ENCODE measurements at places on chromosomes 7 and 10.

GRCh38 chr10:28730031-28730778 is 52.9 kb downstream of the BAMBI start:
- no peak for DNase-seq

GRCh38 chr7:94391726-94392392 is 2.8 kb upstream of the COL1A2 start:
- DNase-seq = no peak

DNA sequence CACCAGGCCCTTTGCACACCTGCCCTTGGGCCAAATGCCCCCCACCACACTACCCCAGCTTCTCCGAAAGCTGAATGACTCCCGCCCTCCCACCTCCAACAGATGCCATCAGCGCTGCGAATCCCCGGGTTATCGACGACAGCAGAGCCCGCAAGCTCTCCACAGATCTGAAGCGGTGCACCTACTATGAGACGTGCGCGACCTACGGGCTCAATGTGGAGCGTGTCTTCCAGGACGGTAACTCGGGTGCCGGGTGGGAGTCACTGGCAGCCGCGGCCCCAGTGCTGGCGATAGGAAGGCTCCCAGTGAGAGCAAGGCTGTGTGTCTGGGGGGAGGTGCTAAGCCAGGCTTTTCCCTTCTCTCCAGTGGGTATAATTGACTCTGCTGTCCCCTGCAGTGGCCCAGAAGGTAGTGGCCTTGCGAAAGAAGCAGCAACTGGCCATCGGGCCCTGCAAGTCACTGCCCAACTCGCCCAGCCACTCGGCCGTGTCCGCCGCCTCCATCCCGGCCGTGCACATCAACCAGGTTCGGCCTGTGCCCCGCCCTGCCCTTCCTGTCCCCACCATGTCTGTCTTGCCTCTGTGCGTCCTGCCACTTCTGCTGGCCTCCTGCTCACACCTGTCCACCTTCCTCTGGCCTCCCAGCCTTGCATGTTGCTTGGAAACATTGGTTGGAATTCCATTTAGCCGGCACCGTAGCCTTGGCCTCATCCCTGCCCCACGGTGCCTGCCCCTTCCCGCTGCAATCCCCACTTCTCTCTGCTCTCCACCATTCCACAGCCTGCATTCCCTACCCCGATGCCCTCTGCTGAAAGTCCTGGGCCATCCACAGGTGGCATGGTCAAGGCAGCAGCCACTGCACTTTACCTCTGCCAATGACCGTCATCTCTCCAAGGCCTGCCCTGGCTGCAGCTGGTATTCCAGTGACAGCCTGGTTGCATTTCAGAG is 32.1 kb downstream of the AGAP3 start:
- DNase-seq = no peak

GRCh38 chr10:112332509-112333228 is 41.2 kb upstream of the ACSL5 start:
- DNase-seq = no peak

DNA sequence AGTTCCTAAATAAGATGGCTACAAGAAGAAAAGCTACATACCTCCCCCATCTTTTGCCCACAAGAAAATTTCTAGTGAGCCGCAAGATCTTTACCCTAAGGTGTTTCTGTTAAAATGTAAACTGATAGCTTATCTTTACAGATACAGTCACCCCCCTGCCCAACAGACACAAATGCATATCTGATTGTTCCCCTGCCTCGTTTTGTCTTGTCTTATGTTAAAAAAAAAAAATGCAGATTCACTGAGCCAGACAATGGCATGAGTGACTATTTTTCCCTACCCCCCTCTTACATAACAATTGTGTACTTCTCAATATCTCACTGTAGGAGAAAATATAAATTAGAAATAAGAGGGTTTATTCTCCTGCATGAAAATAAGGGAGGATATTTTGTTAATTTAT is 8.5 kb downstream of the ZNF138 start:
- no peak for DNase-seq

DNA sequence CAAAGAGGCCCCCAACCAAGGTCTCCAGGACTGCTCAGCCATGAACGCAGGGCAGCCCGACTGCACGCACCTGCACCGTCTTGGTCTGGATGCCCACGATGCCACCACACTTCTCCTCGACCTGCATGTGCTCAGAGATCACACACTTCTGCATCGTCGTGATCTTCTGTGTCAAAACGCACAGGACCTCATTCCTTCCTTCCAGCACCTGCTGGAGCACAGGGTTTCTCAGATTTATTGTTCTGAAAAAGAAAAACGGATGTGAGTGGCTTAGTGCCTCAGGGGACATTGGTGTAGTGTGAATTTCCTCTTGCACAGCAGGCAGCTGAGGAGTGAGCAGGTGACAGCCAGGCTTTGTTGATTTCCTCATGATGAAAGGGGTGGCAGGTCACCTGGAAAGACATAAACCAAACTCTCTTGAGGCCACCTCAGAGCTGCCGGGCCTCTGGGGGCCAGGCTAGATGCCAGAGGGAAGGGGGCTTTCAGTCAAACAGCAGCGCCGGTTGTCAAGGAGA is 38.2 kb downstream of the GSDME start:
- DNase-seq = no peak

GRCh38 chr7:17640730-17641377 is 299.4 kb downstream of the SNX13 start:
- no peak for DNase-seq

- no peak for DNase-seq
These were observed 40.7 kb downstream of the KMT2C start for GRCh38 chr7:152395112-152395511.

GRCh38 chr10:83166344-83166743 is 973.0 kb upstream of the GHITM start:
- DNase-seq = no peak

GRCh38 chr10:84706875-84707274 is 378.5 kb downstream of the CCSER2 start:
- DNase-seq = no peak

DNA sequence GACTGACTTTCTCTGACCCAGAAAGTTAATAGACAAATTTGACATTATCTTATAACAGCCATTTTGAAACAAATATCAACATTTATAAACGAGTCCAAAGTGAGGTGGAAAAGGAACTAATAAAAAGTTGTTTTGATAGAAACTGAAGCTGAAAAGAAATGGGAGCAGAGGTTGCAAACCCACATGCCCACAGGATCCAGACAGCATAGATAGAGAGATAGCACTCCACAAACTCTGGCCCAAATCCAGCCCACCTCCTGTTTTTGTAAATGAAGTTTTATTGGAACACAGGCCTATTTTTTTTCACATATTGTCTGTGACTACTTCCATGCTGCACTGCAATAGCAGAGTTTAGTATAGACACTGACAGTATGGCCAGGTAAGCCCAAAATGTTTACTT is 171.9 kb downstream of the PRKG1 start:
- no peak for DNase-seq

GRCh38 chr7:22662556-22663356 is 64.2 kb upstream of the IL6 start:
- no peak for DNase-seq

DNA sequence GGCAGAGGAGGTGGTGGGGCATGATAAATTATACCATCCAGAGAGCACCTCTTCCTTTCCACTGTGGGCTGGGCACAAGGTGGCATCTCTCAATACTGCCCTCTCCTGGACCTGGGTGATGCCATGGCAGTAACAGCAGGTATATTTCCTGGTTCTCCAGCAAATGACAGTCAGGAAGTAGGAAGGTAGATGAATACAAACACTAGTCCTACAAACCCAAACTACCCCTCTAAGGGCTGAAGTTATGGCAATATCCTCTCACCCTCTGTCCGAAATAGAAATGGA is 1004.9 kb downstream of the KCNMA1 start:
- DNase-seq = no peak

DNA sequence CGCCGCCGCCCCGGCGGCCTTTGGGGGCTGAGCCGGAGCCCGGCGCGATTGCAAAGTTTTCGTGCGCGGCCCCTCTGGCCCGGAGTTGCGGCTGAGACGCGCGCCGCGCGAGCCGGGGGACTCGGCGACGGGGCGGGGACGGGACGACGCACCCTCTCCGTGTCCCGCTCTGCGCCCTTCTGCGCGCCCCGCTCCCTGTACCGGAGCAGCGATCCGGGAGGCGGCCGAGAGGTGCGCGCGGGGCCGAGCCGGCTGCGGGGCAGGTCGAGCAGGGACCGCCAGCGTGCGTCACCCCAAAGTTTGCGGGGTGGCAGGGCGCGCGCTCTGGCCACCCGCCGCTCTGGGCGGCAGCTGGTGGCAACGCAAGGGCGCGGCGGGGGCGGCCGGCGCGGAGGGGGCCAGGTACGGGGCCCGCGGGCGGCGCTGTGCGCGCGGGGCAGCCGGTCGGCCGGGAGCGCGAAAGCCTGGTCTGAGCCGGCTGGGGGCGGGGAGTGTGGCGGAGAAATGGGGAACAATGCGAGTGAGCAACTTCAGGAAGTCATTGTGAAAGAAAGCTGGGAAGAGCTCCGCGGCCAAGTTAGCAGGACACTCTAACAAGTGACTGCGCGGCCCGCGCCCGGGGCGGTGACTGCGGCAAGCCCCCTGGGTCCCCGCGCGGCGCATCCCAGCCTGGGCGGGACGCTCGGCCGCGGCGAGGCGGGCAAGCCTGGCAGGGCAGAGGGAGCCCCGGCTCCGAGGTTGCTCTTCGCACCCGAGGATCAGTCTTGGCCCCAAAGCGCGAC is at the start of gene IKZF1:
Gene IKZF1 (plus strand): TSS at position 588 of the 782 bp plus-strand sequence. CDS start 14,346 bp downstream, outside the sequence.
- DNase-seq = no peak

DNA sequence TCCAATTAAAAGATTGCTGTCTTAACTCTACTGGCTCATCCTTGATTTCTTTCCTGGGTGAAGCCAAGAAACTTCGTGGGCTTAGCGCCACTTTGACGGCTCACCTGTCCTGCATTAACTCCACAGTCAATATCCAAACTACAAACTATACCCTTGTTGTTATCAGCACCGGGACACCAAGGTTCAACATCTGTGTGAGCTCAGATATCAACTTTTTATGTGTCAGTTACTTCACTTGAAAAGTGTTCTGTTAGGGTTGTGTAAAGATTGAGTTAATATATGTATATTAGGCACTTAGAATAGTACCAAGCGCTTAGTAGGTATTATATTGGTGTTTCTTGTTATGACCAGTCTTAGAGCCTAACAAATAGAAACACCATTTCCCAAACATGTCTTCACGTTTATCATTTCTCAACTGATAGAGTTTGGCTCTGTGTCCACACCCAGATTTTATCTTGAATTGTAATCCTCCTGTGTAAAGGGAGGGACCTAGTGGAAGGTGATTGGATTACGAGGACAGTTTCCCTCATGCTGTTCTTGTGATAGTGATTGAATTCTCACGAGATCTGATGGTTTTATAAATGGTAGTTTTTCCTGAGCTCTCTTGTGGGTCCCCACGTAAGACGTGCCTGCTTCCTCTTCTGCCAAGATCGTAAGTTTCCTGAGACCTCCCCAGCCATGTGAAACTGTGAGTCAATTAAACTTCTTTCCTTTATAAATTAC is 19.0 kb upstream of the ST8SIA6 start:
- DNase-seq = no peak

- DNase-seq = no peak
These were observed 66.4 kb downstream of the NHLRC2 start for GRCh38 chr10:113920875-113921274.

- no peak for DNase-seq
These were observed 54.1 kb upstream of the STK17A start for GRCh38 chr7:43528576-43529354.

DNA sequence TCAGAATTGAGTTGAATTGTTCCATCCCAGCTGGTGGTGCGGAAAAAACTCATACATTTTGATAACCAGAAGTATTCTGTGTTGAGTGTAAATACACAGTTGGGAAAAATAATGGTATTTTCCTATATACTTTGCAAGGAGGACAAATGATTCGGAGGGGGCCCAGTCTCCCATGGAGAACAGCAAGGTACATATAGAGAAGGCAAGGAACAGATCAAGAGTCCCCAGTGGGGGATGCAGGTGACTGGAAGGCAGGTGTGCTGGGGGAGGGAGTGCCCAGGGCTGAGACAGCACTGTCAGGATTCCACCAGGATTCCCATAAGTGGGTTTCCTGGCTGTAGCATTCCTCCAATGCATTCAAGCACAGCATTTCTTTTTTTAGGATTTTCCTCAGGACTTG is 10.8 kb upstream of the ADCY1 start:
- DNase-seq = no peak

DNA sequence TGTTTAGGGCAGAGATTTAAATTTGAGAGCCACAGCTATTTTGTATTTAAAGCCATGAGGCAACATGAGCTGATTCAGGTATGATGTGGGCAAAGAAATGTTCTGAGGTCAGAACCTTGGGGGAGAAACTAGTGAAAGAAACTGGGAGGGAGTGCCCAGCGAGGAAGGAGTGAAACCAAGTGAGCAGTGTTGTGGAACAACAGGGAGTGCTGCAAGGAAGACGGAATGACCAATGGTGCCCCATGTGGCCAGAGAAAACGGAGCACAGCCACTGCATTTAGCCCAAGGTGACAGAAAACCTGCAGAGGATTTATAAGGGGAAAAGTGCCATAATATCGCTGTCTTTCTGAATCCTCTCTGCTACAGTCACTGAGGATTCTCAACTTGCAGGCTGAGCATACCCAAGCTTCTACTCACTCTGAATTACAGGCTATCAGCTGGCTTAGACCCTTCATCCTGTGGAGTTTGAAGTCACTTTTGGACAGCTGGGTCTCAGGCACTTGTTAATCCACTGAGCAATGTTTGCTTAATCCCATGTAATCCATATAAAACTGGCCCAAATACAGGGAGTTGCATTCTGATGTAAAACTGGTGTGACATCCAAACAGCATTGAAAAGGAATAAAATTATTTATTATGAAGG is 777.3 kb downstream of the CCSER2 start:
- DNase-seq = no peak

DNA sequence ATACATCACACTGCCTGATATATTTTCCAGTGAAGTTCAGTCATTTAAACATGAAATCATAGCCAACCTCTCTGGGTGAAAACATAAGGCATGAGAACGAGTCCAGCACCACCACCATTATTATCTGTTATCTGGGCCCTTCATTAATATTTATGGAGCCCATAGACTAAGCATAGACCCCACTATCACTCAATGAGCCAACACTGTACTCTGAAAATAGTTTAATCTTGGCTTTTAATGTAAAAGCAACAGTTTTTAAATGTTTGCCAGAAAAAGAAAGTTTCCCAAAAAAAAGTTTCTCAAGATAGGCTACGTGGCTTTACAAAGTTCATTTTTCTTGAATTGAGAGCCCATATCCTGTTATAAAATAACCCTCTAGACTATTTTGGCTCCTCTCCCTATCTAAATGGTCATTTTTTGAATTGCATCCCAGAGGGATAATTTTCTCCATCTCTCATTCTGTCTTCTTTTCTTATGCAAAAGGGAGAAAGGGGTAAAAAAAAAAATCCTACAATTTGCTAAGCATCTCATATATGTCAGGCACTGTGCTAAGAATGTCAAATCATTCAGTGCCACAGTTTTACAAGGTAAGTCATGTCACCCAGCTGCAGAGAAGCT is 66.1 kb downstream of the FZD1 start:
- no peak for DNase-seq

- DNase-seq = no peak
These were observed 7.4 kb downstream of the PRPS1L1 start for GRCh38 chr7:18020138-18020715.

- DNase-seq = no peak
These were observed 137.5 kb downstream of the ZEB1 start for GRCh38 chr10:31456468-31456867.

- no peak for DNase-seq
These were observed 29.8 kb upstream of the KLF6 start for GRCh38 chr10:3814838-3815220.

Measured in type B pancreatic cell (in vitro differentiated cells).